ENCODE measurements at places on chromosomes 16 and 17.

DNA sequence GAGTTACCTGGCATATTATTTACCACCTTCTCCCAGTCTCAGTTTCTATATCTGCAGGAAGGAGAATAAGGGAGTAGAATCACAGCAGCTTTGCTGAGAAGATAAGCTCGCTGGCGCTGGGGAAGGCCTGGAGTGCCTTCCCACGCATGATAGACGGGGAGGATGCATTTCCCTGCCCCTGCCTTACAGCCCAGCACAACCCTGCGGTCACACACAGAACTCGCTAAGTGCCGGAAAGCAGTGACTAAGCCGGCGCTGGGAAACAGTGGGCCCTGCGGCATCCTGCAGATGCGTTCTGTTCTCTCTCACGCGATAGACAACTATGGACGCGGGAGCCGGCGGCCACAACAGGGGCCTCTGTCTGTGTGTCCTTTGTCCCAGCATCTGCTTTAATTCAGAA lies 4.8 kb downstream of the CA5A start:
- DNase-seq: no peak

GRCh38 chr16:47847220-47847970 lies 308.4 kb downstream of the ABCC12 start:
- no peak for DNase-seq

DNA sequence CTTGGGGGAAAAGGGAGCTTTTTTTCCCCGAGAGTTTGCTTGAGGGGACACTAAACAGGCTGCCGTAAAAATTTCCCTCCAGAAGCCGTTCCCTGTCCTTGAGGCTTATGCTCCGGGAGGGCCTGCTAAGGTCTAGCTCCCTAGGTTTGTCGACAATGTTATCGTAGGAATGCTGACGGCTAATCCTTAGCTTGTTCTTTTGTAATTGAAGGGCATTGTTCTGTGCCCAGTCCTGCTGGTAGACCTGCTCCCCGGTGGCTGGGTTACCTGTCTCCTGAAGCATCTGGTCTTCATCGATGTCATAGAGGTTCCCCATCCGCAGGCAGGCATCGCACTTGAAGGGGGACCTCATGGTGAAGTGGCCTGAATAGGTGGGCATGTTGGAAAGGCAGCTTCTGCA lies 418.7 kb downstream of the GRIN2A start:
- no peak for DNase-seq

- DNase-seq: no peak
Observed at GRCh38 chr16:85146922-85147651, 34.8 kb upstream of the CIBAR2 start.

DNA sequence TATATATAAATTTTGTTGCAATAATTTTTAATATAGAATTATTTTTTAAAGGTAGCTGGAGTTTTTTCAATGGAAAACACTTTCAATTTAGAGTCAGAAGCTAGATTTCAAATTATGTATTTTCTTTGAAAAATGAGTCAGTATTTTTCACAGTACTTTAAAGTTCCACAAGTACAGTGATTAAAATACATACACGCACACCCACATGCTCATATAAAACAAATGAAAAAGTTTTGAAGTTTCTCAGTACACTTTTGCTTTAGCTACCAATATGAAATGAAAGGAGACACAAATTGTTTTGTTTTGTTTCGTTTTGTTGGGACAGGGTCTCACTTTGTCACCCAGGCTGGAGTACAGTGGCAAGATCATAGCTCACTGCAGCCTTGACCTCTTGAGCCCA lies 98.6 kb downstream of the CYB561 start:
- no peak for DNase-seq
